ENCODE measurements at places on chromosomes 4 and X.
A peak's percentile ranks its signal among the peaks of the same experiment; 100 is the strongest.

DNA sequence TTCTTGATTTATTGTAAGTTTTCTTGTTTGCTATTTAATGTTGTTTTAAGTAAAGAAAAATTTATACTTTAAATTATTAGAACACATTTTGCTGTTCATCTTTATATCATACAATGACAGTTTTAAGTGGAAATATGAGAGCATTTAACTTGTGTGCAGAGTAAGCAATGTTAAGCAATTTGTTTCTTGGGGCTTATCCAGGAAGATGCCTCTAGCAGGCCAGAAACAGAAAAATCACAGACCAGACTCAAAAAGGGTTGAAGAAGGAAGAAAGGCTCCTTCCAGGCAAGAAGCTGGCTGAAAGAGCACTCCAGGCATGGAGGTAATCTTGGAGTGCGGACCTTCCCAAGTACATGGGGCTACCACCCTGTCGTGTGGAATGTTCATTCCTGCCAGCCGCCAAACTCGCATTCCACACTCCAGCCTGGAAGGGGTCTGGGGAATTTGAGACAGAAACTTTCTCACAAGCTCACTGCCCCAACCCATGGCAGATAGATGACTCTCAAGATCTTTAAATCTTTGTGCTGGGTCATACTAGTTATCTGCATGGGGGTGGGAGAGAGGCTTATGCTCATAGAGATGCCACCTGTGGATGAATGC lies 1521.3 kb upstream of the AGA start:
- peaks cover 14% of the 10 kb centered on the region for H3K4me1 ChIP-seq
- no peak overlapping the region for H3K4me3 ChIP-seq
- no peak overlapping the region for H3K27ac ChIP-seq
- no peak for DNase-seq
- H3K27me3 ChIP-seq: no peaks in the 10 kb centered on the region

DNA sequence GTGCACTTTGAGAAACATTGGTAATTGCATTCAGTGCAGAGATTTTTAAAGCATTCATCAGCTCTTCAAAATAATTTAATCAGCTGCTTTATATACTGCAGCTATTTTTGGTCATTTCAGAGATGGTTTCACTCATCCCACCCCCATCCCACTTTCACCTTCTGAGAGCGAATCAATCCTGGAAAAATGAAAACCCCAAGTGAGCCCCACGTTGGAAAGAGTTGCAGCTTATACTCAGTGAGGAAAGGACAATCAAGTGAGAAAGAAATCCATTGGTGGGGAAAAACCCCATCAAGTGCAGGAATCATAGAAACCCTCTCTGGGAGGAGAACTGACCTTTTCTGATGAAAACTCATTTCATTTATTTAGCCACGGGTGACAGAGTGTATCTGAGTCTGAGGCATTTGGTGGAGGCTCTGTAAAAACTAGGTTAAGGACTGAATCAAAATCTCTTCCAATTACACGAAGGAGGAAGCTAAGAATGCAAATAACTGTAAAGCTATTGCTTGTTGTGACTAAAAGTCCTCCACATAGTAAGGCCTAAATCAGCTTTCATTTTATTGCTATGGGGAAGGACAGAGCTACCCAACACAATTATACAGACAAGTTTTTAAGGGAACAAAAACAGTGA lies 240.4 kb upstream of the PGRMC2 start:
- H3K27ac ChIP-seq: no peak overlapping the region
- no peak overlapping the region for H3K4me3 ChIP-seq
- no peaks in the 10 kb centered on the region for H3K36me3 ChIP-seq
- no peaks in the 10 kb centered on the region for H3K27me3 ChIP-seq
- peaks cover 51% of the 10 kb centered on the region for H3K4me1 ChIP-seq
- no peak for DNase-seq

DNA sequence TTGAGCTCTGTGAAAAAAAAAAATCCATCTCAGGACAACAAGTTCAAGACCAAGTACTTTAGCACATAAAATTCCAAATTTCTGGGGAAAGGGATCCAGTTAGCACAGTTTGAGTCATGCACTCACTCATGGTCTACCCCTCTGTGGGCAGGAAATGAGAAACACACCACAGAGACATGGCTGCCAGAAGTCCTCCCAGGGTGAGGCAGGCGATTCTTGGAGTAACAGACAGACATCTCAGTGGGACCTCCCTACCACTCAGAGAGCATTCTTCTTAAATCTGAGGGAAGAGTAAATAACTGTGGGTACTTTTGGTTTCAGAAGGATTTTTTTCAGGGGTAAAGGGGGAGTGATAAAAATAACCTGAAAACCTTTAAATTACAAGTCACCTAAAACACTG lies 14.1 kb downstream of the CXCL1 start:
- no peak overlapping the region for H3K4me3 ChIP-seq
- H3K4me1 ChIP-seq: peaks cover 45% of the 10 kb centered on the region
- no peaks in the 10 kb centered on the region for H3K27me3 ChIP-seq

GRCh38 chr4:111128327-111128726 lies 505.4 kb upstream of the PITX2 start:
- no peak for DNase-seq
- no peak overlapping the region for H3K4me3 ChIP-seq
- no peaks in the 10 kb centered on the region for H3K4me1 ChIP-seq
- H3K36me3 ChIP-seq: no peaks in the 10 kb centered on the region
- no peak overlapping the region for H3K27ac ChIP-seq
- H3K27me3 ChIP-seq: no peaks in the 10 kb centered on the region

DNA sequence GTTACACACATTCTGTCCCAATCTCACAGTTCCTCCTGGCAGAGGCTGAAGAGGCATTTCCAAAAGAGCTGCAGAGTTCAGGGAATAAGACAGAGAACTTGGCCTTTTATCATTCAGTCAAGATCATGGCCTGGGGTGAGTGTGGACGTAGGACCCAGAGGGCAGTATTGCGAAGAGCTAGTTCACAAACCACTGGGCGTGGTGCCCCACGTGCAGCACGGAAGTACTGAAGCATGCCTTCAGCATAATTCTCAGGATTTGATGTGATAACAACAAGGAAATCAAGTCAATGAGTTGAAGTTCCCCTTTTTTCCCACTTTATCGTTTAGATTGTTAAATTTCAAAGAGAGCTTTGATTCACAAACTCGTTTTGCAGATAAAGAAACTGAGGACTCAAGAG lies 117.7 kb downstream of the RELL1 start:
- H3K36me3 ChIP-seq: no peaks in the 10 kb centered on the region
- H3K27me3 ChIP-seq: no peaks in the 10 kb centered on the region
- no peaks in the 10 kb centered on the region for H3K4me1 ChIP-seq
- no peak overlapping the region for H3K27ac ChIP-seq
- DNase-seq: no peak

DNA sequence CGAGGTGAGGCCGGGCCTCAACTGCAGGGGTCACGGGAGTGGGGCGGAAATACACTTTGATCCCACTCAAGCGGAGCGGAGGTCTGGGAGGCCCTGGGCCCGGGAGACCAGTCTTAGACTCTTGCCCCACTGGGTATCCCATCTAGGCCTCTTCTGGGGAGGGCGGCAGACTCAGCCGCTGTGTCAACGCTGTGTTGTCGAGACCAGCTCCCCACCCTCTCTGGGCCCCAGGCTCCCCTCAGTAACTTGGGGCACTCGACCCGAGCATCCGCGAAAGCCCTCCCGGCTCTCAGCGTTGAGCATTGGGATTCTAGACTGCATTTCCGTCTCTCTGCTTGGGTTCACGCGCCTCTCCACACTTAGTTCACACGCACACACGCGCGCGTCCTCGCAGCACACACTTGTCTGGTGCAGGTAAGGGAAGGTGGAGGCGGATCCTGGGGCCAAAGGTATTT lies 1.7 kb downstream of the NKX3-2 start:
- H3K36me3 ChIP-seq: no peaks in the 10 kb centered on the region
- no peak overlapping the region for H3K4me3 ChIP-seq
- no peak for DNase-seq
- peaks cover 45% of the 10 kb centered on the region for H3K27me3 ChIP-seq
- no peak overlapping the region for H3K27ac ChIP-seq

DNA sequence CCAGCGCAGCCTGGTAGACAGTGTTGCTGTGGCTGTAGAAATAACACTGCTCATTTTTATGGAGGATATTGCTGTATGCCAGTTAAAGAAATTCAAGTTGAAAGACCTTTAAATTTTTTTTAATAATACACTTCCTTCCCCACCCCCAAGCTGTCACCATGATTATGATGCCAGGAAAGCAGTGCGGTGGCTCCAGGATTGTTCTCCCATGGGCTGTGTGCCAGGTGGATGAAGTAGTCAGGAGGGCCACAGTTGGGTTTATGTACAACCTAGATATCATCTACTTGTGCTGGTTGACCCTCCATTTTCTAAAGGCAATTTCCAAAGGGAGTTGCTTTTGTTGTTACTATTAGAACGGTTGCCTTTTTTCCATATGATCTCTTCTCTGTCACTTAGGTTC lies 136.6 kb downstream of the AFF1 start:
- H3K36me3 ChIP-seq: no peaks in the 10 kb centered on the region
- H3K4me3 ChIP-seq: no peak overlapping the region
- H3K4me1 ChIP-seq: peaks cover 17% of the 10 kb centered on the region
- H3K27ac ChIP-seq: no peak overlapping the region
- no peak for DNase-seq
- H3K27me3 ChIP-seq: no peaks in the 10 kb centered on the region

- H3K27me3 ChIP-seq: no peaks in the 10 kb centered on the region
- H3K36me3 ChIP-seq: no peaks in the 10 kb centered on the region
- no peak overlapping the region for H3K27ac ChIP-seq
- H3K4me3 ChIP-seq: no peak overlapping the region
Measured at GRCh38 chr4:92970996-92971395, 667.2 kb downstream of the GRID2 start.

GRCh38 chr4:80831383-80832361 lies 198.8 kb upstream of the BMP3 start:
- no peak overlapping the region for H3K27ac ChIP-seq
- no peaks in the 10 kb centered on the region for H3K27me3 ChIP-seq

- H3K36me3 ChIP-seq: no peaks in the 10 kb centered on the region
- H3K27me3 ChIP-seq: no peaks in the 10 kb centered on the region
- no peaks in the 10 kb centered on the region for H3K4me1 ChIP-seq
- DNase-seq: no peak
- no peak overlapping the region for H3K4me3 ChIP-seq
Measured at GRCh38 chrX:151752847-151753246, 18.3 kb downstream of the CNGA2 start.

GRCh38 chr4:139525414-139525813 lies 30.6 kb downstream of the SETD7 start:
- H3K27me3 ChIP-seq: no peaks in the 10 kb centered on the region
- H3K36me3 ChIP-seq: peaks cover 19% of the 10 kb centered on the region
- H3K4me1 ChIP-seq: peaks cover 23% of the 10 kb centered on the region
- H3K27ac ChIP-seq: no peak overlapping the region

DNA sequence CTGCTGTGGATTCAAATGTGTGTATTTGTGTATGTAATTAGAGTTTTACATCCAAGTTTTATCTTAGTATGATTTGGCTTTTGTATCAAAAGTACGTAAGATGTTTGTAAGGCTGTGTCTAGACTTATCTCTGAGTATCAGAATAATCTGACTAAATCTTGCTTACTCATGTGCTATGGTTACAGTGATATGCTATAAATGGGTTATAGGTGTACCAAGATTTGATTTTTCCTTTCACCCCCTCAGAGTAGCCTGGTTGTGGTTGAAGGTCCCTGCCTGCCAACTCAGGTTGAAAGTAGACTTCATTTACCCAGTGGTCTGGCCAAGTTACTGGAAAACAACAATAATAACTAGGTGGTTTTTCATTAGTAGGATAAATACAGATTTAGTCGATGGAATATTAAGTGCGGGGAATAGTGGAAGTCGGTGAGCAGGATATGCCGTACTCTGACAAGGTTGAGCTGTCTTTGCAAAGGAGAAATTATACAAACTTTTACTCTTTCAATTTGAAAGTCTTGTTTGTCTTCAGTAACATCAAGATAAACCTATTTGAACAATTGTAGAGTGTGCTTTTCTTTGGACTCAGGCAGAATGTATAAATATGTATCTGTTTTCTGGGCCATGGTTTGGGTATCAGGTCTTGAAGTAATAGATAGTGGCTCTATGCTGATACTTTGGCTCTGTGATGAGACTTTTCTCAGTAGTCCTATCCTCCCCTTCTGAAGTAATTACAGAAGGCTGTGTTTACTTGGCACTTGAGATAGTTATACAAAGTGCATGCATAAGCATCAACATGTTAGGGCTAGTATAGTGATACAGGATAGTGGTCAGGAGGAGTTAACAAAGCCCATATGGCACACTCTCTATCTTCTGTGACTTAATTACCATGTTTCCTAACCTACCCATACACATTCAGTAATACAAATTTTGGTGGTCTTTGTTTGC lies 23.7 kb downstream of the BMP2K start:
- H3K4me3 ChIP-seq: no peak overlapping the region
- H3K27ac ChIP-seq: no peak overlapping the region
- H3K4me1 ChIP-seq: no peaks in the 10 kb centered on the region
- no peak for DNase-seq

DNA sequence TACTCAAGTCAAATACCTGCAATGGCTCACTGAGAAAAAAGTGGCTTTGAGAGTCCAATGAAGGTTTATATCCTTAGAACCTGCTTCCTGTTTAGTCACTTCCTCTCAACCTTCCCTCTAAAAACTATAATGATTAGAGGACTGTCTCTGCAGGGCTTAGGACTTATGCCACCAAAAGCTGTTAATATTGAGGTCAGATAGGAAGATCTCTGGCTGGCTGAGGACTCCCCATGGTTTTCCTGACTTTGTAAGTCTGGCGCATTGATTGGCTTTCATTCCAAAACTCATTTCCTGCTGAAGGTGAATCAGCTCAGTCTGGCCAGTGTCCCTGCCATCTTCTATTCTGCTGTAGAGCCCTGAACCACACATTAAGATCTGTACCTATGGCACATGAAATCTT lies 140.9 kb upstream of the ANK2 start:
- peaks cover 20% of the 10 kb centered on the region for H3K27me3 ChIP-seq
- no peaks in the 10 kb centered on the region for H3K4me1 ChIP-seq
- DNase-seq: peak; percentile 3
- H3K4me3 ChIP-seq: no peak overlapping the region
- H3K27ac ChIP-seq: no peak overlapping the region

DNA sequence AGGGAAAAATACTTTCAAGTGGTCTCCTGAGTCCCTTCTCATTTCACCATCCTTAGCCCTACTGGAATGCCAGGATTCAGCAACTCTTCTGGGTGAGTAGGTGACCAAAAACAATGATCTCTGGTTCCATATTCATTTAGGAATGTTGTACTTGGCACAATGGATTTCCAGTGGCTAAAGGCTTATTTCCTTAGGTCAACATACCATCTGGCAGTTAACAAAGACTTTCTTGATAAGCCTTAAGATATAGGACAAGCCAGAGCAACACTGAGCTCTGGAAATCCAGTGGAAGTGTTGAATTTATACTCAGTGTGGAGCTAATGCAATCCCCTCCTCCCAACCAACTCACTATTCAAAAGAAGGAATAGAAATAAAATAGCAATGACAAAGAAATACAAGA lies 139.4 kb upstream of the EMCN start:
- H3K27ac ChIP-seq: no peak overlapping the region
- H3K4me3 ChIP-seq: no peak overlapping the region
- DNase-seq: no peak
- no peaks in the 10 kb centered on the region for H3K4me1 ChIP-seq
- no peaks in the 10 kb centered on the region for H3K27me3 ChIP-seq
- no peaks in the 10 kb centered on the region for H3K36me3 ChIP-seq

- H3K27me3 ChIP-seq: no peaks in the 10 kb centered on the region
- no peak overlapping the region for H3K27ac ChIP-seq
- H3K4me3 ChIP-seq: no peak overlapping the region
Measured at GRCh38 chrX:72208126-72208800, 26.7 kb downstream of the PIN4 start.

GRCh38 chrX:37967714-37968113 lies 38.6 kb upstream of the SYTL5 start:
- no peak for DNase-seq
- H3K27ac ChIP-seq: no peak overlapping the region
- no peaks in the 10 kb centered on the region for H3K36me3 ChIP-seq
- no peak overlapping the region for H3K4me3 ChIP-seq
- H3K27me3 ChIP-seq: no peaks in the 10 kb centered on the region

GRCh38 chrX:21738210-21738949 lies 19.5 kb downstream of the SMPX start:
- no peak overlapping the region for H3K27ac ChIP-seq
- H3K27me3 ChIP-seq: no peaks in the 10 kb centered on the region
- no peak for DNase-seq
